Heart right ventricle (tissue), 16 donors: ENCODE measurements at places on chromosomes 1 and 21. TPM values are rescaled to one million over a fixed set of nuclear protein-coding genes. Genes with fewer than 3 reads are reported as not detected.

DNA sequence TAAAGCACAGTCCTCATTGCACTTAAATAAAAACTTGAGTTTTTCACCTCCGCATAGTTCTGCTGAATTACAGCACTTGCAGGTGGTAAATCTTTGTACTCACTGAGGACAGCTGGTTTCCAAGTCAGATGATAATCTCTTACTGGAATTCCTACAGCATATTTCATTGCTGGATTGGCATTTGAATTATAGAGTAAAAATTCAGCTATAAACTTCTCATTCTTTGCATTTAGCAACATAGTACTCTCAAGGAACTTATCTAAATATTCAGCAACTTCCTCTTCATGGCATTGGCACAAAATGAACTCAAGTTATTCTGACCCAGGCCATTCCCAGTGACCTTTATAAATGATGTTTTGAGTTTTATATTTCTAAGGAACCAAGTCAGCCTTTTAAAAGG is 23.4 kb downstream of the GORAB start:
- H3K27me3 ChIP-seq: no peaks in the 10 kb centered on the region
- no peak for DNase-seq
- H3K27ac ChIP-seq: no peak overlapping the region
- no peaks in the 10 kb centered on the region for H3K4me1 ChIP-seq
- no peak overlapping the region for H3K4me3 ChIP-seq

GRCh38 chr21:41761211-41761933 is 5.5 kb downstream of the RIPK4 start:
- peak; percentile 18 for DNase-seq
- peak overlapping the region; percentile 38 for H3K4me3 ChIP-seq
- peaks cover 19% of the 10 kb centered on the region for H3K4me1 ChIP-seq
- no peaks in the 10 kb centered on the region for H3K36me3 ChIP-seq

DNA sequence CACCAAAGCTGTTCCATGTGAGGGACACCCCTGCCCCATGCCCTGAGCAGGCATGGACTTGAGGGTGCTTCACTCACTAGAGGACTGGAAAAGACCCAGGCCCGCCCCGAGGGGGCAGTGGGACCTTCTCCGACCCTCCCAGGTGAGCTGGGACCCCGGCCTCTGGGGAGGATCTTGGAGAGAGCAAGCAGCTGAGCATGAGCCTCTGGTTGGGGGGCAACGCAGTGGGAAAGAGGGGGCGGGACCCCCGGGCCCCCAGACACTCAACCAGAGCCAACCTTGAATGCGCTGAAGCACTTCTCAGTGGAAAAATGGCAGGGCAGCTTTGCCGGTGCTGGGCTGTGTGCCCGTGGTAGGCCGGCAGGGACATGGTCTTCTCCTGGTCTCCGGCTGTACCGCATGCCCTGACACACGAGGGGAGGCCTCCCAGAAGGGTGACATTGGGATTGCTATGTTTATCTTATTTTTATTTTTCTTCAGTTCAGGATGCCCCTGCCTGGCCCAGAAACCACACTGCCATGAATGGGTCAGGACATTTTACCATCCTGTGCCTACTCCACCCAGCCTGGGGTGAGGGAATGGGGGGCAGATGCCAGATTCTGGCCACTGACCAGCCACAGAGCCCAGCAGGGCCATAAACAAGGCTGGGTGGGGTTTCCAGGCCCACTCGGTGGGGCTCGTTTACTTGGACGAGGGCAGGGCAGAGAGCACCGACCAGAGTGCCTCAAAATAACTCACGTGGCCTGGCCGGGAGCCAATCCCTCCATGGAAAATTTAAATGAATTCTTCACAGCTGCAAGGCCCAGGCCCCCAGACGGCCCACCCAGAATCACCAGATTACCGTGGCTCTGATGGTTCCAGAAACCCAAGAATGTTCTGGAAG is 17.2 kb upstream of the LAPTM5 start:
- DNase-seq: no peak
- no peak overlapping the region for H3K27ac ChIP-seq
- H3K4me3 ChIP-seq: no peak overlapping the region
- H3K27me3 ChIP-seq: no peaks in the 10 kb centered on the region

- peak overlapping the region; percentile 28 for H3K27ac ChIP-seq
- H3K4me1 ChIP-seq: peaks cover 43% of the 10 kb centered on the region
- peaks cover 16% of the 10 kb centered on the region for H3K36me3 ChIP-seq
- no peak overlapping the region for H3K4me3 ChIP-seq
- no peak for DNase-seq
- no peaks in the 10 kb centered on the region for H3K27me3 ChIP-seq
These were observed 19.9 kb downstream of the CASQ2 start for GRCh38 chr1:115748401-115749150.

DNA sequence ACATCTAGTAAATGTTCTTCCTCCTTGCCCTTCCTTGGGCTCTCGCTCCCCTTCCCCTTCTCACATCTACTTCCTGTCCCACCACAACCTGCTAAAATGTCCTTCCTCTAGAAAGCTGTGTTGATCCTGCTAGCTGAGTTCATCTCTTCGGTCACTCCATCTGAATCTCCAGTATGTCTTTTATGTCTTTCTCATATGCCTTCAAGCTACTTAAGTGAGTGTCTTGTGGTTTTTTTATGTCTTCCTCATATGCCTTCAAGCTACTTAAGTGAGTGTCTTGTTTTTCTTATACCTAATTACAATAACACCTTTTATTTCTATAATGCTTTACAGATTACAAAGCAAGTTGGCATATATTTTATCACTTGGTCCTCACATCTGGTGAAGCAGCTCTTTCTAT is 33.9 kb downstream of the CSF1 start:
- H3K27me3 ChIP-seq: no peaks in the 10 kb centered on the region
- no peak for DNase-seq
- H3K36me3 ChIP-seq: no peaks in the 10 kb centered on the region
- no peak overlapping the region for H3K27ac ChIP-seq

GRCh38 chr21:45430521-45431501 is 25.8 kb downstream of the COL18A1 start:
- DNase-seq: no peak
- no peaks in the 10 kb centered on the region for H3K27me3 ChIP-seq
- H3K27ac ChIP-seq: no peak overlapping the region
- no peak overlapping the region for H3K4me3 ChIP-seq
- peaks cover 38% of the 10 kb centered on the region for H3K4me1 ChIP-seq

- peaks cover 17% of the 10 kb centered on the region for H3K36me3 ChIP-seq
- H3K27ac ChIP-seq: no peak overlapping the region
- DNase-seq: no peak
- H3K27me3 ChIP-seq: no peaks in the 10 kb centered on the region
- H3K4me3 ChIP-seq: no peak overlapping the region
These were observed 9.5 kb upstream of the GOLT1A start for GRCh38 chr1:204223129-204223860.

- no peaks in the 10 kb centered on the region for H3K36me3 ChIP-seq
- no peaks in the 10 kb centered on the region for H3K27me3 ChIP-seq
- H3K4me1 ChIP-seq: peaks cover 2% of the 10 kb centered on the region
- H3K4me3 ChIP-seq: no peak overlapping the region
- DNase-seq: no peak
These were observed 791 bp upstream of the STX6 start for GRCh38 chr1:181023265-181024057.

GRCh38 chr1:192860478-192861185 is 51.8 kb downstream of the RGS2 start:
- no peaks in the 10 kb centered on the region for H3K36me3 ChIP-seq
- DNase-seq: no peak

DNA sequence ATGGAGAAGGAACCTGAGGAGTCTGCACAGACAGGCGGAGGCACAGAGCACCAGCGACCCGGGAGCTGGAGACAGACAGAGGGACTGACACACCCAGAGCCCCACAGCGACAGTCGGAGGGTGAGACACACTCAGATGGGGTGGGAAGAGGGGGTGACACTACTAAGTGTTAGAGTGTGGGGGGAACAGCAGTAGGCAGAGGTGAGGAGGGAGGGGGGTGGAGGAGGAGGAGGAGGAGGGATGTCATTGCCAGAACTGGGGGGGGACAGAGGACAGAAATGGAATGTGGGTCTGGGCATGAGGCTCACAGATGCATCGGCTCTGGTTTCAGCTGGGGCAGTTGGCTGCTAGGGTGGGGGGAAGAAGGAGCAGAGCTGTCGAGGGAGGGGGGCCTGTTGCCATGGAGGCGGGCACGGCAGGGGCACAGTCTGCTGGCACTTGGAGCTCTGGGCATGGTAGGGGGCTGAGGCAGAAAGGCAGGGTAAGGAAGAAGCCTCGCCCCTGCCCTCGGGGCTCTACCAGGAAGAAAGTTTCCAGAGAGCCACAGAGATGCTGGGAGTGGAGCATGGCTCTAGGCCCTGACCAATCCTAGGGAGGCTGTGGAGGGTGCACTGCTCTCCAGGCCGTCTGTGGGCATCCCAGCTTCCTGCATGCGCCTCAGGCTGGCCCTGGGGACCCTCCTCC is 37.3 kb downstream of the AHDC1 start:
- H3K4me3 ChIP-seq: no peak overlapping the region
- H3K4me1 ChIP-seq: peaks cover 99% of the 10 kb centered on the region
- no peak overlapping the region for H3K27ac ChIP-seq
- no peaks in the 10 kb centered on the region for H3K27me3 ChIP-seq

GRCh38 chr1:171661076-171661650 is 8.7 kb upstream of the MYOC start:
- no peak overlapping the region for H3K27ac ChIP-seq
- DNase-seq: no peak
- H3K4me3 ChIP-seq: no peak overlapping the region

DNA sequence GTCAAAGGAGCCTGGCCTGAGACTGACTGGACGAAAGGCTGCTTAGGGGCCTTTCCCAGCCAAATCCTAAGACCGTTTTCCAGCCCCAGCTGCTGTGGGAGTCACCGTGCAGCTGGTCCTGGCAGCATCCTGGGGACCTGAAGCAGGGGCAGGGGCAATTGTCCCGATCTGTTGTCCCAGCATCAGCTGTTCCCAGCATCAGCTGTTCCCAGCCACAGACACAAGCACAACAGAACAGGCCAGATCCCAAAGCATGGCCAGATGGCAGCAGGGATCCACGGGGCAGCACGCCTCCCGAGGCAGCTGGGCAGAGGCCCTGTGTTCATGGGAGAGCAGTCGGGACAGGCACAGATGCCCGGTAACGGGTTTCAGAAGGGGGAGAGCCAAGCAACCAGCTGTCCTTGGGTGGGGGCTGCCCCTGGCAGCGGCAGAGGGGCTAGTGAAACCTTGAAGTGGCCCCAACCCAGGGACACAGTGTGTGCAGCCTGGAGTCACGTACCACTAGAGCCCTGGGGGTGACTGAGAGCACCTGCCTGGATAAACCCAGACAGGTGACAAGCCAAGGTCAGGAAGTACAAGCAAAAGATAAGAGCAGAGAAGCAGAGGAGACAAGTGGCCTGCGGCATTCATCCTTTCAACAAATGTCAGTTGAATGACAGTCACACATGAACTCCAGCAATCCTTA is 13.3 kb downstream of the CELA2B start:
- H3K27ac ChIP-seq: no peak overlapping the region
- DNase-seq: no peak
- no peaks in the 10 kb centered on the region for H3K27me3 ChIP-seq
- no peak overlapping the region for H3K4me3 ChIP-seq
- H3K36me3 ChIP-seq: peaks cover 12% of the 10 kb centered on the region

- no peak overlapping the region for H3K4me3 ChIP-seq
- no peak overlapping the region for H3K27ac ChIP-seq
- DNase-seq: no peak
These were observed 97.4 kb upstream of the HP1BP3 start for GRCh38 chr1:20884513-20884912.

DNA sequence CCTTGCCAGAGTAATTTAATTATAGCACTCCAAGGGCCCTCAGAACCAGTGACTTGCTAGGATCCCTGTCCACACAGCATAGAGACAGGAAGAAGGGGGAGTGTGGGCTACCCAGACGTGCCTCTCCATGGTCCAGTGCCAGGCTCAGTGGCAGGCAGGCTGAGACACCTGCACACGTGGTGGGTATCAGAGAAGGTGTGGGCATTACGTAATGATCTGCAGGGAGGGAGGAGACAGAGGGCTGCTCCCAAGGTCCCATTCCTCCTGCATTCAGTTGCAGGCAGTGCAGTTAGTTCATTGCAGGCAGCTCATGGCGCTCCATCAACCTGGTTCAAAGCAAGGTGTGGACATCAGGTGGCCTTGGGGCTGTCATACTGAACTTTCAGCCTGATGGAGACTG is 49.9 kb downstream of the C8B start:
- peak; percentile 31 for DNase-seq
- H3K27me3 ChIP-seq: no peaks in the 10 kb centered on the region
- no peak overlapping the region for H3K27ac ChIP-seq
- H3K4me3 ChIP-seq: no peak overlapping the region

- no peaks in the 10 kb centered on the region for H3K27me3 ChIP-seq
- H3K4me3 ChIP-seq: no peak overlapping the region
- no peaks in the 10 kb centered on the region for H3K36me3 ChIP-seq
- no peaks in the 10 kb centered on the region for H3K4me1 ChIP-seq
These were observed 24.3 kb upstream of the APP start for GRCh38 chr21:26194811-26195251.

DNA sequence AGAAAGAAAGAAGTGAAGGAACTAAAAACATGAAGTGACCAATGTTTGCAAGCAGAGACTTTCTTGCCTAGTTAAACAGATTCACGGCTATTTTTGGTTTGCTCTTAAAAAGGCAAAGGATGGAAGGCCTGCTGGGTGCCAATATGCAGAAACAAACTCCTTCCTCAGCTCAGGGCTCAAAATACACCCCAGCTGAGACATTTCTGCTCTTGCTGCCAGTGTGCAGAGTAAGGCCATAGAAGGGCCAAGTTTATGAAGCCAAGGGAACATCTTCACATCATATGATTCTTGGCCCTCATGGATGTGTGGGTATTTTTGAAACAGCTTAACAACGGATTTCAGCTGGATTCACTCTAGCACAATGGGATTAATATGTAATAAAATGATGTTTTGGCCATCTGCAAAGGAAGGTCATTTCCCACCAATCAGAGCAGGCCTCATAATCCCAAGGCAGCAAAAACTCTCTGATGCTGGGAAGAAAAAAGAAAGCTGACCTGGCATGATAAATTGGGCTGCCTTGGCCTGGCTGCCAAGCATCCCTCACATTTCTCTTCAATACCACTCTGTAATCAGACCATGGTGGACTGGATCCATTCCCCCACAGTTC is 70.7 kb downstream of the CAPZB start:
- peaks cover 6% of the 10 kb centered on the region for H3K36me3 ChIP-seq
- no peaks in the 10 kb centered on the region for H3K27me3 ChIP-seq
- no peak overlapping the region for H3K27ac ChIP-seq
- peaks cover 85% of the 10 kb centered on the region for H3K4me1 ChIP-seq

DNA sequence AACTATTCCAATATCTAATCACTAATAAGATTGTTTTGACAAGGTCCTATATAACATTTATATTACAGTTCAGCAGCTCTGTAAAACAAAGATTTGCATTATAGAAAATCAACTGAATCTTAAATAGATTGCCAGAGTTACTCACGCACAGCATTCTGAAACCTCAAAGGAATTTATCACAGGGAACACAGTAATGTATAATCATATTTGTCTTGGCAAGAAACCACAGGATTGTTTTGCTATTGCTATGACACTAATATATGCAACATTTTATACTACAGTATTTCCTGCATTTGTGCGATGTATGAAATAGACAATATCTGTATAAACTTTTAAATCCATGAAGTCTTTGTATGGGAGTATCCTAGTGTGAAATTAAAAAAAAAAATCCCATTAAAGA is 101.4 kb downstream of the PLPPR5 start:
- H3K4me1 ChIP-seq: no peaks in the 10 kb centered on the region
- H3K4me3 ChIP-seq: no peak overlapping the region
- no peaks in the 10 kb centered on the region for H3K27me3 ChIP-seq

Gene CDK18
- polyA plus RNA-seq: 41.4 TPM

Gene CD1E
- not detected for polyA plus RNA-seq

Gene LCE2B
- polyA plus RNA-seq: not detected

Gene ABCB10
- 4.2 TPM for polyA plus RNA-seq

Gene LRRIQ3
- 0.22 TPM for polyA plus RNA-seq

Gene CELA3A
- not detected for polyA plus RNA-seq

Gene CLCNKB
- polyA plus RNA-seq: 2.1 TPM

Gene NBPF8
- 6.7 TPM for polyA plus RNA-seq

Gene MYCL
- 0.07 TPM for polyA plus RNA-seq
